Esophagus squamous epithelium (tissue), 5 donors: ENCODE measurements at places on chromosomes 11 and 22. TPM values are rescaled to one million over a fixed set of nuclear protein-coding genes. Genes with fewer than 3 reads are reported as not detected.

DNA sequence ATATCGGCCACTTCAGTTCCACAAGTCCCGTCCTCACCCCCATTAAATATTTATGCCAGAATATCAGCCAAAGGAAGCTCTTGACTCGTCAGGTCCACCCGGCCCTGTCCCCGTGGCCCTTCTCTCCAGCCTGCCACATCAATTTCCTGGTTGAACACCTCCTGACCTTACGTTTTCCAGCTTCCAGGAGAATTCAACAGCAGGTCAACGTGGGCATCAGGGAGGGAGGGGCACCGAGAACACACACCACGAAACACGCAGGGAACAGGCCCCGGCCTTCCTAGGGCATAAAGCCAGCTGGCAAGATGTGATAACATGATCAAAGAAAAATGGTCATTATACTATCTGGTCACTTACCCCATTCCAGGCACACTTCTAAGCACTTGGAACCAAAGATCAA lies 15.3 kb downstream of the SULT4A1 start:
- DNase-seq, result no peak

DNA sequence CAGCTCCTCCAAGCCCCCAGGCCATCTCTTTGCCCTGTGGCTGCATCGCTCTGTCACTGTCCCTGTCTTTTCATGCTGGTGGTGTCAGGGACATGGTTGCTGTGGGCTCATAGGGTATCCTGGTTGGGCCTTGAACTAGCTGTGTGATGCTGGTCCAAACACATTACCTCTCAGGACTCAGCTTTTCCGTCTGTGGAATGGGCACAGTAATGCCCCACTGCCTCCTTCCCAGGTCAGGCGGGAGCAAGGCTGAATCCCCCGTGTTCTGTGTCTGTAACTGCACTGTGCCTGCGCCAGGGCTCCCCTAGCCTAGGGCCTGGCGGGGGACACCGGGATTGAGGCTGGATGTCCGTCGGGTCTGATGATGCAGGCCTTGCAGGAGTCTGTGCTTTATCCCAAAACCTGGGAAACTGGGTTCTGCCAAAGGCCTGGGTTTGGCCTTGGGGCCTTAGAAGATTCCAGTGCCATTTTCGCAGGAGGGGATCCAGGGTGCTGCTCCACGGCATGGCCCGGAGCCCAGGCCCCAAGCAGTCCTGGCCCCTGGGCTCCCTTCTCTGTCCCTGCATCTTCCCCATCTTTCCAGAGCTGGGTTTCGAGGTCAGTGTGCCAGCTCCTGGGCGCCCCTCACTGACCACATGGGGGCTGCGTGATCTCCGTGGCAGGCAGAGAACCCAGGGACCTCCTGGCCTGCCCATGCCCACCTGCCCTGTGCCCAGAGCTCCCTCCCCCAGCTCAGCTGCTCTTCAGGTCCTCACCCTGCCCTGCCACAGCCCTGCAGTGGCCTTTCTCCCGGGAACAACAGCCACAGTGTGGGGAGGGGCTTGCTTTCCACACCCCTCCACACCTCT lies 32.7 kb upstream of the CELSR1 start:
- DNase-seq, result no peak

Gene EED
- 15.3 TPM for total RNA-seq

DNA sequence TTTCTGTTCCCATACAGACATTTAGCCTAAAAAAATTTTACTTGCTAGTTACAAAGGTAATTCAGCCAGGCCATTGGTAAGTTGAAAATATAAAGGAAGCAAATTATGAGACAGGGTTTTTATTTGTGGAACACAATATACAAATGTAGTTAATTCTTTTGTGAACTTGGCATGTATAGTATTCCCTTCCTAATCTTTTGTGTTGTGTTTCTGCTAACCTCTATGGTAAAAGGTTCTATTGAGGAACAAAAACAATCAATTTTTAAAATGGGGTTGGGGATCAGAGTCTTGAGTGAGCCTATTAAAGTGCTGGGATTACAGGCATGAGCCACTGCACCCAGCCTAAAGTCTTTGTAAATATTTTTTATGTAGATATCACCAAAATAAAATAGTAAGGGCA lies 14.1 kb downstream of the SWAP70 start:
- no peak for DNase-seq

GRCh38 chr11:34924714-34925113 lies 8.3 kb downstream of the PDHX start:
- DNase-seq, result no peak

Gene OR8A1
- not detected for total RNA-seq
